ENCODE measurements at places on chromosomes 5 and 9.

DNA sequence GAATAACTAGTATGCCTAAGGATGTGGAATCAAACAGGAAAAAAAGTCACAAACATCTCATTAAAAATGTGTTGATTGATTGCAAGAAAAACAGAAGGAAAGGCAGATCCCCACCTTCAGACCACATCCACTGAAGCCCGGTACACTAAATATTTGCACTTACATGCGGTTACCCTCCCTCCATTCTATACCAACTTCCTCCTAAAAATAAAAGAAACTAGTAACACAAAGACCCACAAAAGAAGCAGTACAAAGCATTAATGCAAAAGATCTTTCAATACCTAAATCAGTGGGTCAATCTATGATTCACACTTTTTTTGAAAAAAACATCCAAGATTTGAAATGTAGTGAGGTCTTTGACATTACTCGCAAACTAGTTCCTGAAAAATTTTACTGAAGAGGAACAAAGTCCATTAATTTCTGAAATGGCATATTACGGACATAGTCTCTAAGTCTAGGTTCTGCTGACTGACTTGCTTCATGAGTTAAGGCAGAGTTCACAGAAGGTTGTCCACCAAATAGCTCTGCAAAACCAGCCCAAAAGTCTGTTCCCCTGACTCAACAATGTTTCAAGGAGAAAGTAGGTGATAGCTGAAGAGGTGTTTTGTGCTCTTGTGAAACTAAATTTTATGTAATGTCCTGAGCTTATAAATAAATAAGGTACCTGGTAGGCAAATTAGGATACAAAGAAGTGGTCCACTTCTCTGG, 100.7 kb downstream of the PAM start:
- no peak for DNase-seq

DNA sequence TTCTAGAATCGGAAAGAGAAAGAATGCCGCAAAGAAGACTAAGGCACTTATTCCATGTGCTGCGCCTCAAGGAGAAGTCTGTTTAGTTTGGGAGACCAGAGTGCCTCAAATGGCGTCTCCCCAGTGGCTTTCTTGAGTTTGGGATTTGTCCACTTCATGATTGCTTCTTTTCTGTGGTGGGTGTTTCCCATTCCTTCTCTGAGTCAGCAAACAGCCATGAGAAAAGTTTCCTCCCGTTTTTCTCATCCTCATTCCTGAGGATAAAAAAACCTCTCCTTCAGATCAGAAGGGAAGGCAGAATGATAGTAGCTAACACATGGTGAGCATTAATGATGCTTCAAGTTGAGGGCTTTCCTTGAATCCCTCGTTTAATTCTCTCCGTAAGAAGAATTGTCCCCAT, 275.9 kb upstream of the WWC1 start:
- DNase-seq: peak; percentile 23

DNA sequence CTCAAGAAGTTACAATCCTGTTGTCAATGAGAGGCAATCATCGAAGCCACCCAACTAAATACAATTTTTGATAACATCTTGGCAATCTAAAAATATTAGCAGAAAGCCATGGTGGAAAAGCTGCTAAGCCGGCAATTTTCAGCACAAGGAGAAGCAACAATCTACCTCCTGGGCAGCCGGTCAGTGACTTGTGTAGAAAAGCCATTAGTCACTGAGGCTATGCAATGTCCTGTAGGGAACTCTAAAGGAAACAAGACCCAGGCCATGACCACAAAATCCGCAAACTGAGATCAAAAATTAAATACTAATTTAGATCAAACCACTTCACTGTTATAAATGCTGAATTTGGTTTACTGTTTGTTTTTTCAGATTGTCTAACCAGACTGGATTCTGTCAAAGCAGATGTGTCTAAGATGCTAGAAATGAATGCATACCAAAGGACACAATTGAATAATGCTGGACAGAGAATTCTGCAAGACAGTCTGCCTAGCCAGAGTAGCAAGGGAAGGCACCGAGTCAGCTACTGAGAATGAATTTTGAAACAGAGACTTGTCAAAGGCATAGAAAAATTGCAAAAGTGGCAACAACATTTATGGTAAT, 384.8 kb downstream of the PRELID2 start:
- no peak for DNase-seq

DNA sequence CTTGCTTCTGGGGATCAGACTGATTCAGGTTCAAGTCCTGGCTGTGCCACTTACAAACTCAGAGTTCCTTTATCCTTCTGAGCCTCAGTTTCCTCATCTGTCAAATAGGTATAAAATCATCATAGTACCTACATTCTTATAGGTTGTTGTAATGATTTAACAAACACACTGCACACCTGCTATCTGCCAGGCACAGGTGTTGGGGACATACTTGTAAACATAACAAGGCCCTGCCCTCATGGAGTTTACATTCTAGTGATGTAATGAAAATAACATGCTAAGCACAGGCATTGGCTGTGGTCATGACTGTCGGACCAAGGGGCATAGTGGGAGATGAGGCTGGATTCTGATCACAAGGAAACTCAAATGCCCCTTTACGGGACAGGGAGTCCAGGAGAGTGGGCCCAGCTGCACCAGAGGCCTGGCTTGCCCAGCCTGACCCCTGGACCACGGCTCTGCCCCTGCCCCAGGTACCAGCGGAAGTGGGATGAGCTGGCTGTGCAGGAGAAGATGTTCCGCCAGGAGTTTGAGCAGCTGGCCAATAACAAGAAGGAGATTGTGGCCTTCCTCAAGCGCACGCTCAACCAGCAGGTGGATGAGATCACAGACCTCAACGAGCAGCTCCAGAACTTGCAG, 2.3 kb downstream of the CFAP157 start:
- DNase-seq: no peak

GRCh38 chr9:37010180-37010579, 23.9 kb downstream of the PAX5 start:
- DNase-seq: no peak

- DNase-seq: no peak
Measured at GRCh38 chr9:68905129-68905528, 108.8 kb downstream of the PRKACG start.

DNA sequence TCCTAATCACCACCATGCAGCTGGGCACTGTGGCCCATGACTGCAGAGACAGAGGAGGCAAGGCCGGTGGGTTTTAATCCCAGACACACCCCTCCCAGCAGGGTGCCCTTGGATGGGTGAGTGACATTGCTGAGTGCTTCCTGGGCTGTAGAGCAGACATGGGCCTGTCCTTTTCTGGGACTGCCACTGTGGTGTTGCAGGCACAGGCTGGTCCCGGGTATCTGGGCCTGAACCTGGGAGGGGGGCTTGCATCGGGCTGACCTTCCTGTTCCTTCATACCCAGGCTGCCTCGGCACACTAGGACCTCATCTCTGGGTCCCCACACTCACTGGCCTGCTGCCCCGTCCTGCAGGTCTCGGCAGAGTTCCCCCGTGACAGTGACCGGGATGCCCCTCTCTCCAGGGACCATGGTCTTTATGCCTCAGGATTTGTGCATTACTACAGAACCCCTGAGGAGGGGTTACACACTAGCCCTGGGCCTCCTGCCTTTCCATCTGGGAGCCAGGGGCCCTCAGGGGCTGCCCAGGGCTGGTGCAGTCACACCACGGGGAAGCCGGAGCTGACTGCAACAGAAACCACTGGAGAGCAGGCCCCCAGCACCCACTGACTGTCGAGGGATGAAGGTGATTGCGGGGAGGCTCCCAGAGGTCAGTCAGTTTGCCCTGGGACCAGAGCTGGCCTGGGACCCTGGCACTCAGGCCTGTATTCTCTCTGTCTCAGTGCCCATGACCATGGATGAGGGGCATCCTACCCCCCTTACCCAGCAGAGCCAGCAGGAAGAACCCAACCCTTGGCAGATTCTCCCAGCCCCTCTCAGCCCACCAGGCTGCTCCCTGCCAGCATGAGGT, 8.9 kb upstream of the SLC25A48 start:
- no peak for DNase-seq

DNA sequence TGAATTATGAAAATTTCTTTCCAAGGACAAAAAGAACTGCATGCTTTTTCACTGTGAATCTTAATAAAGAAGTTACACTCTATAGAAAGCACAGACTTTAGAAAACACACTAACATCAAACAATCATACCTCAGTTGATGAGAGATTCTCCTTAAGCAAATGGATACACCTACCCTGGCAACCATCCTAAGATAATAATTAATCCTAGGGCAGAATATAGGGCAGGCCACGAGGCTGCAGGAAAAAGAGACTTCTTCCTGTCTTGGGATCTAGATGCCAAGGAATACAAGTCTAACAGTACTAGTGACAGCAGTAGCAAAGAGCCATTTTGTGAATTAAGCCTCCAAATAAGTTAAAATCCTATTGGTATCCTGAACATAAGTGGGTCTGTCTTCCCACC, 395.4 kb downstream of the EFNA5 start:
- DNase-seq: no peak

- no peak for DNase-seq
Measured at GRCh38 chr9:82404881-82405280, 416.3 kb downstream of the SPATA31D1 start.

DNA sequence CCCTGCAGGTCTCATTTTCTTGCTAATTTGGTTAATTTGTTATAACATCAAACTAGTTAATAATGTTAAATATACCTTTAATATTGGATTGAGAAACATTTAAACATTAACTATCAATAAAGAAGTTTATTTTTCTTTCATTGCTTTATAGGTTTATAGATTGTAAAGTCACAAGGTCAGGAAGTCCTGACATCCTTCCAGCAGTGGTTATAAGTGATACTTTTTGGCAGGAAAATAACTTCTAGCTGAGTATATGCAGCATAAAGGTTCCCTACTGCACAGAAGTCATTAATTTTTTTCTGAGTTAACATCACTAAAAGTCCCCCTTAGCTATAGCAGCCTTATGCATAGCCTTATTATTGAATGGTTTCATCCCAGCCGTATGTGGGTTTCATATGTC, 85.5 kb downstream of the LNPEP start:
- DNase-seq: no peak

DNA sequence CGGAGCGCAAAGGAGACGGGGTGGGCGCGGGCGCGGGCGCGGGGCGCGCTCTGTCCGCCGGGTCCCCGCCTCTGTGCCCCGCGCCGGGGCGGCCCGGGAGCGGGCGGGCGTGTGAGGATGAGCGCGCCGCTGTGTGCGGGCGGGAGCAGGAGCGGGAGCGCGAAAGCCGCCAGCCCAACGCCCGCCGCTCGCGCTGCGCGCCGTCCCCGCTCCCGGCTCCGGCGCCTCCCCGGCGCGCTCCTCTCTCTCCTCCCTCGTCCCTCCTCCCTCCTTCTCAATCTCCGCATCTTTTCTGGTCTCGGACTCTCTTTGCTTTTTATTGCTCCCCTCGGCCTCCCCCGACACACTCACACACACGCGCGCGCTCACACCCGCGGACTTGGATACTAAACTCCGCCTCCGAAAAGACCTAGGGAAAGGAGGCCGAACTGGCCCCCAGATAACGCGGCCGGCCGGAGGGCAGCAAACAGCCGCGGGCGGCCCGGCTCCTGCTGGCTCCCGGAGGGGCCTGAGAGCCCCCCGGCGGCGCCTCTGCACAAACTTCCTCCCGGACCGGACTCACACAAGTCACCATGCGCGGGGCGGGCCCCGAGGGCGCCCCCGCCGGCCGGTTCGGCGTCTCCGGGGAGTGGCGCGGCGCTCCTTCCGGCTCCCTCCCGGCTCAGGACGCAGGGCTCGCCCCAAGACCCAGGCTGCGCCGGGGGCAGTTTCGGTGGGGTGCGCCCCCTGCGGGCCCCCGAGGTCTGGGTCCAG, at the start of gene FIBCD1:
Gene FIBCD1, minus strand, starts transcription at position 596 of the 753 bp plus-strand sequence. CDS start 640 bp downstream, outside the sequence.
- DNase-seq: no peak

DNA sequence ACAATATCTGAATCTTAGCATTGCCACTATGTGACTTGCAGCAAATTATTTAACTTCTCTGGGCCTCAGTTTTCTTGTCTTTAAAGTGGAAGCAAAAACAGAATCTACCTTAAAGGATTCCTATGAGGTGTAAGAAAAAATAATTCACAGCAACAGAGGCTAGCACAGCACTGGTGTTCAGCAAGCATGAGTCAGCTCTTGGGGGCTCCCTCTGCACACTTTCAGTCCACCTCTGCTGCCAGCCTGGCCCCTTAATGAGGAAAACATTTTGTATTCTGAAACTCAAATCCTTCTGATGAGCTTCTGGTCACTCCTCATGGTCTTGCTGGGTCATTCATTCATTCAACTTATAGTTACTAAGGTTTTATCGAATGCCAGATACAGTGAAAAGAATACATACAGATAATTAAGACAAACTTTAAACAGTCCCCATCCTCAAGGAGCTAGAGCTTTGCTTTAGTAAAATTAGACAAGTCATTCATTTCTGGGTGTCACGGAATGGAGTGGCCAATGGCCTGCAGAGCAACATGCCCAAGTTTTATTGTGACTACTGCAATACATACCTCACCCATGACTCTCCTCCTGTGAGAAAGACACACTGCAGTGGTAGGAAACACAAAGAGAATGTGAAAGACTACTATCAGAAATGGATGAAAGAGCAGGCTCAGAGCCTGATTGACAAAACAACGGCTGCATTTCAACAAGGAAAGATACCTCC, 26.8 kb upstream of the IQGAP2 start:
- DNase-seq: no peak

- DNase-seq: no peak
Measured at GRCh38 chr5:107658528-107658927, 12.2 kb downstream of the EFNA5 start.

DNA sequence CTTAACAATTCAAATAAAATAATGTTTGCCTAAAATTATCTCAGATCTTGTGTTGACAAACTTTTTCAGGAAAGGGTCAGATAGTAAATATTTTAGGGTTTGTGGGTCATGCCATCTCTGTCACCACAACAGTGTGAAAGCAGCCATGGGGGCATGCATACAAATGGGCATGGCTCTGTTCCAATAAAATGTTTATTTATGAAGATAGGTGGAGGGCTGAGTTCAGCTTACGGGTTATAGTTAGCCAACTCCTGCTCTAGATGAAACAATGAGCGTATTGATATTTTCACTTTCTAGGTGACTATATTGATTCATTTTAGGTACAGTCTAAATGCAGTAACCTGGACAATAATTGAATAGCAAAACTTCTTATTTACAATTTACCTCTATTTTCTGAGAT, 533.8 kb upstream of the CLINT1 start:
- DNase-seq: no peak

DNA sequence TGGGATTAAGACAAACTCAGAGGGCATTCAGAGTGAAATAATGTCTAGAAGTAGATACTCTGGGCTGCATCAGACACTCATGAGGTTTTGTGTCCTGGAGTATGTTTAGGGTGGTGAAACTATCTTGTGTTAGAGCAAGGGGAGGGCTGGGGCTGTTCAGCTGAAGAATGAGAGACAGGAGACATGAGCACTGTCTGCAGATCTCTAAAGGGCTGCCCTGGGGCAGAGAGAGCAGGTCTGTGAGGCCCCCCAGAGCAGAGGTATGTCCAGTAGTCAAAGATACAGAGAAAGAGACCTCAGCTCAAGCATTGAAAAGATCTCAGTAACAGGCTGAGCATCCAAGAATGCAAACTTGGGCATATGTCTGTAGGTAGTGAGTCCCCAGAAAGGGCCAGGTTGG, 45.9 kb upstream of the SHB start:
- DNase-seq: no peak

DNA sequence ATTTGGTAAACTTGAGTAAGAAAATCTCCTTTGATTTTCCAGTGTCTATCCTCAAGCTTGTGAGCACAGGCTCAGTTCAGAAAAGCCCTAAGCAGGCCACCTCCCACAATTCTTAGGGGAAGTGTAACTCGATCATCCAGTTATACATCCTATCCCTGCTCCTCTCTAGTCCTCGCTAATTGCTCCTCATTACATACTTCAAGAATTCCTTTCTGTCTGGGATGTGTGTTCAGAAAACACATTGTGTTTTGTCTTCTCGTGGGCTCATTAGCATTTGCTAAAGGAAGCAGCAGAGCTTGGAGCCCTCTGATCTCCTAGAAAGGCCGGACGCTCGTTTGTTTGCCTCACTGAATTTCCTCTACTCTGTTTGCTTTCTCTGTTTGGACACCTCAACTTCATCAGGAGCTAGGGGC, 268.2 kb upstream of the RFX3 start:
- DNase-seq: no peak
